ENCODE measurements at places on chromosomes 2 and 18.

DNA sequence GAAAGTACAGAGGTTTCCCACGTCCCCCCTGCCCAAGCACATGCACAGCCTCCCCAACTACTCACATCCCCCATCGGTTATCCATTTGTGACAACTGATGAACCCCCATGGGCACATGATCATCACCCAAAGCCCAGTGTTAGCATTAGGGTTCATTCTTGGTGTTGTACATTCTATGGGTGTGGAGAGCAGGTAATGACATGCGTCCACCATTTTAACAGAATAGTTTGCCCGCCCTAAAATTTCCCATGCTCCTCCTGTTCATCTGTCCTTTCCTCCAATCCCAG is 74.3 kb downstream of the LONRF2 start:
- no peak for DNase-seq

- DNase-seq: no peak
Measured at GRCh38 chr2:161243905-161244304, 64.3 kb upstream of the PSMD14 start.

DNA sequence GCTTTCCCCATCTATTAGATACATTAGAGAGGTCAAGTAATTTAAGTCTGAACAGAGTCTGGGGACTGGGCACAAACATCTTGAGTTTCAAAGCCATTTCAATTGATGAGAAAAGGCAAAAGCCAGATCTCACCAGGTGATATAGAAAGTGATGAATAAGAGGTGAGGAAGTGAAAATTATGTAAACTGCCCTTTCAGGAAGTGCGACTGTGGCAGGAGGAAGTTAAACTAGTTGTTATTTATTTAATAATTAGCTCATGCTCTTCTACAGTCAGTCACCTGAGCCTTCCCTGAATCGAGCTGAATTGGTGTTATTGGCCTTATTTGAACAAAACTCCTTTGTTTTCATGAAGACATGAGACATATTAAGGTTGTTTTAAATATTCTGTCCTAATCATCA is 115.1 kb downstream of the CDH20 start:
- DNase-seq: no peak

- DNase-seq: no peak
Measured at GRCh38 chr2:33378556-33379210, 97.8 kb upstream of the RASGRP3 start.

DNA sequence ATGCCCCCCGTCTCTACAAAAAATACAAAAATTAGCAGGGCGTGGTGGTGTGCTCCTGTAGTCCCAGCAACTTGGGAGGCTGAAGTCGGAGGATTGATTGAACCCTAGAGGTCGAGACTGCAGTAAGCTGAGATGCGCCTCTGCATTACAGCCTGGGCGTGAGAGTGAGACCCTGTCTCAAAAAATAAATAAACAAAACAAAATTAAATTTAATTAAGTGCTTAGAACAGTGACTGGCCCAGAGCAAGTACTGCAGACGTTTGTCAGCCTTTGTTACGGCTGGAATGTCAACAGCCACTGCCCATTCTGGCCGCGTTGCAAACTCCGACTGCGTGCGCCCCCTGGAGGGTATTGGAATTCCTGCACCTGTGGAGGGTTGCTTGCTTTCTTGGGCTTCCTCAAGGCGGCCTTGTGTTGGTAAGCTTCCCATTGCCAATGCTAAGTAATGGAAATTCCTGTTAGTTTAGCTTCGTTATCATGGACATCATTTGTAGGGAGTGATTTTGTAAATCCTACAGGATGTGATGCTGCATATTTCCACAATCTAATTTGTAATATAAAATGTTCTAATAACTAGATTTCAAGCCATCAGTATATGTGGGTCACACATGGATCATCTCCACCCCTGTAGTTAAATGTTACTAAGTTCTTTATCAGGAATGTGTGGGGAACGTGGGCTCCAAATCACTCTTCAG is 15.9 kb upstream of the ATP6V1B1 start:
- DNase-seq: no peak

- no peak for DNase-seq
Measured at GRCh38 chr2:20191714-20192569, 33.0 kb downstream of the SDC1 start.

DNA sequence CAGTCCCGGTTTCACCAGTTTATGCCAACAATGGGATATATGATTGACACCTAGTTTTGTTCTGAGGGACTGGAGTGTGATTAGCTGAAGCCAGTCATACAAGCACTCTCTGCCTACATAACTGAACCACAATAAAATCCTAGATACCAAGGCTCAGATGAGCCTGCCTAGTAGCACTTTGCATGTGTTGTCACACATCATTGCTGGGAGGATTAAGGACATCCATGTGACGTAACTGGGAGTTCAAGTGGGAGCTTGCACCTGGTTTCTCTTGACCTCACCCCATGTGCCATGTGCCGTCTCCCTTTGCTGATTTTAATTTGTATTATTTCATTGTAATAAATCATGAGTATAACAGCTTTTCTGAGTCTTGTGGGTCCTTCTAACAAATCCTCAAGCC is 90.3 kb downstream of the TMEM163 start:
- DNase-seq: no peak

- DNase-seq: no peak
Measured at GRCh38 chr2:12732651-12733050, 15.9 kb downstream of the TRIB2 start.

DNA sequence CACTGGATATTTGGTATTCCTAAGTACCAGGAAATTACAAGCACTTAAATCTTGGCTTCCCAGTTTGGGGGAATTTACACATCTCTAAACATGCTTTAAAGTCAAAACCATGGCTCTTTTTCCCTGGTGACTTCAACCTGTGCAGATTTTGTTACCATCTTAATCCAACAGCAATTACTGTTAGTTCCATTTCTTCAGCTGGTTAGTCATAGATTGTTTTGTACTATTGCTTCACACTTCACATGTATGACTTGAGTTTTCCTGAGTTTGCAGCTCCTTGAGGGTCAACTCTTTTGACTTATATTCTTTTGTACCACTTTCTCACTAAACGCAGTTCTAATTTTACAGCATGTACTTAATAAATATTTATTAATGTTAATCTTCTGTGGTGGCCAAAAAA is 203.4 kb upstream of the RND3 start:
- no peak for DNase-seq

- DNase-seq: no peak
Measured at GRCh38 chr2:179235463-179236108, 29.0 kb downstream of the SESTD1 start.

DNA sequence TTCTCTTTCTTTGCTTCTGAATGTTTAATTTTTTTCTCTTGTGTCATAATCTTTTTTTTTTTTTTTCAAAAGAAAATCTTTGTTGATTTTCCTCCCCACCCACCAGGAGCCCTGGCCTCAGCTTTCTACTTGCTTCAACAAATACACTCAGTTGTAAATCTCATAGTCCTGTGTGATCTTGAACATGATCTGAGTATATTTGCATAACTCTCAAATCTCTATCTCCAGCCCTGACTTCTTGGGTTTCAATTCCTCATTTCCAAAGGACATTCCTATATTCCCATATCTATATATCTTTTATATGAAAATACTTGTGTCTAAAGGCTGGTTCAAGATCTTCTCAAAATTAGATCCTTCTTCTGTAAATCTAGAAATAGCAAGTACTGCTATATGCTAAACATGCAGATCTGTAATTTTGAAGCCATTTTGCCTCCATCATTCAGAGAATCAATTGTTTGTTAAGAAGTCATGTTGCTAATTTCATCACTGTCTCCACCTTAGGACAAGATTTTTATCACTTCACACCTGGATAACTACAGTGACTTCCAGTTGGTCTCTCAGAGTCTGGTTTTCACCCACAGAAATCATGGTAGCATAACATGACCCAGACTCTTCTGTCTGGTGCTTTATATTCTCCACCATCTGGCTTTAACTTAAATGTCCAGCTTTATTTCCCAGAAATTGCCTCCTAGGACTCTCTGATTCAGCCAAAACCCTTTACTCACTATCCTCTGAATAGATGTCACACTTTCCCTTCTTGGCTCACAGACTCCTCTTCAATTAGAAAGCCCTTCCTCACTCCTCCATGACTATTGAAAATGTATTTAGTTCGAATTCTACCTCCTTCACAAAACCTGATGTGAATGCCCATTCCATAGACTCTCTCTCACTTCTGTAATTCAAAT is 98.1 kb downstream of the ZEB2 start:
- no peak for DNase-seq

- no peak for DNase-seq
Measured at GRCh38 chr2:39540414-39540813, 103.3 kb upstream of the MAP4K3 start.
